ENCODE measurements at places on chromosomes 2 and 18. TPM values are rescaled to one million over a fixed set of nuclear protein-coding genes. Genes with fewer than 3 reads are reported as not detected.

DNA sequence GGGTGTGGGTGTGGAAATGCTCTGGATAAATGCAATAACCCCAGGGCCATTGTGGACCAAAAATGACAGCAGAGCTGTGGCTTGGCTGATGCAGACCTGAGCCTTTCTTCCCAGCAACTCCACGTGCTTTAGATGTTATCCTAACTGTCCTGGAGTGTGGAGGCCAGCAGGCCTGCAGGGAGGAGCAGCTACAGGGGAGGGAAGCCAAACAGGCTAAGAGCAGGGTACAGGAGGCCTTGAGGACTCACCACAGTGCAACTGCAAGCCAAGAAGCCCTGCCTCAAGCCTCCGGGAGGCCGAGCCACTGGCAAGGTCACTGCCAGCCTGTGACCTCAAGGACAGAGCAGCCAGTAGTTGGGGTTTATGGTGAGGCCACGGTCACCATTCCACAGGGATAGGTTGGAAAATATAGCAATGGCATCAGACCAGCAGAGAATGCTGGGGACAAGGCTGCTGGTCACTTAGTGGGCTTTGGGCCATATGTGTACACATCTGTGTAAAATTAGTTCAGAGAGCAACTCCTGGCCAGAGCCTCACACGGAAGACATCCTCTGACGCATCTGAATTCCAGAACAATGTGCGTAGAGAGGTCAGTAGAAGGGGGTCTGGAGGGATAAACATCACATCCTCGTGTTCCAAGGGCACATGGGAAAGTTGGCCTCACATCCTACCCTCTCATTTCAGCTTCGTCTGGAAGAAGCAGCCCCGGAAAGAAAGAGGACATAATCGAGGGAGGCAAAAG is 76.2 kb upstream of the UPP2 start:
- no peaks in the 10 kb centered on the region for H3K36me3 ChIP-seq
- H3K27me3 ChIP-seq: no peaks in the 10 kb centered on the region
- H3K4me1 ChIP-seq: peaks cover 2% of the 10 kb centered on the region
- DNase-seq: no peak
- H3K4me3 ChIP-seq: no peak overlapping the region

- no peak overlapping the region for H3K27ac ChIP-seq
- H3K4me1 ChIP-seq: no peaks in the 10 kb centered on the region
- H3K27me3 ChIP-seq: no peaks in the 10 kb centered on the region
- no peak overlapping the region for H3K4me3 ChIP-seq
- H3K36me3 ChIP-seq: no peaks in the 10 kb centered on the region
Observed at GRCh38 chr18:63579616-63580015, 7.5 kb upstream of the SERPINB13 start.

KIF1A gene
- total RNA-seq: 0.54 TPM

DNA sequence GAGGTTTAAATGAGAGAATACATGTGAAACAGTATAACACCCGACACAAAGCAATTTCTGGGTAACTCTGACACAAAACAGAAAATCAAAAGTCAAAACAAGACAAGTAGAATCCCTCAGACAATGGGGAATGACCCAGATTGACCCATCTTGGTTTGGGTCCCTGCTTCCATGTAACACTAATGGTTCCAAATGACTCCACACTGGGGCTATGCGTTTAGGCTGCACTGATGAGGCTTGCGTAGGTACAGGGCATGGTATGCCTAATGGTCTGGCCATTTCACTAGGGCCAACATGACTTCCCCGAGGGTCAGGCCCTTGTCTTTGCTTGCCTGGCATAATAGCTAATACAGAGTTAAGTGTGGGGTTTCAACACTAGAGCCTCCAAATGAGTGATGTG is 27.2 kb upstream of the NFE2L2 start:
- no peaks in the 10 kb centered on the region for H3K27me3 ChIP-seq
- H3K4me3 ChIP-seq: no peak overlapping the region
- DNase-seq: no peak
- peaks cover 5% of the 10 kb centered on the region for H3K36me3 ChIP-seq
- H3K4me1 ChIP-seq: no peaks in the 10 kb centered on the region
- H3K27ac ChIP-seq: no peak overlapping the region

Measured in kidney (tissue), 22 donors.